D341Med (cell line): ENCODE measurements at places on chromosomes 13 and 19.
A peak's percentile ranks its signal among the peaks of the same experiment; 100 is the strongest.

- no peak for DNase-seq
Measured at GRCh38 chr13:100944791-100945345, 270.3 kb upstream of the TMTC4 start.

- no peak for DNase-seq
Measured at GRCh38 chr13:74661851-74662250, 527.6 kb upstream of the KLF12 start.

- no peak for DNase-seq
Measured at GRCh38 chr13:53447863-53448262, 419.2 kb downstream of the OLFM4 start.

- no peak for DNase-seq
Measured at GRCh38 chr19:49488046-49488862, 846 bp downstream of the RPL13A start.

- no peak for DNase-seq
Measured at GRCh38 chr13:29743201-29743786, 107.1 kb downstream of the UBL3 start.

DNA sequence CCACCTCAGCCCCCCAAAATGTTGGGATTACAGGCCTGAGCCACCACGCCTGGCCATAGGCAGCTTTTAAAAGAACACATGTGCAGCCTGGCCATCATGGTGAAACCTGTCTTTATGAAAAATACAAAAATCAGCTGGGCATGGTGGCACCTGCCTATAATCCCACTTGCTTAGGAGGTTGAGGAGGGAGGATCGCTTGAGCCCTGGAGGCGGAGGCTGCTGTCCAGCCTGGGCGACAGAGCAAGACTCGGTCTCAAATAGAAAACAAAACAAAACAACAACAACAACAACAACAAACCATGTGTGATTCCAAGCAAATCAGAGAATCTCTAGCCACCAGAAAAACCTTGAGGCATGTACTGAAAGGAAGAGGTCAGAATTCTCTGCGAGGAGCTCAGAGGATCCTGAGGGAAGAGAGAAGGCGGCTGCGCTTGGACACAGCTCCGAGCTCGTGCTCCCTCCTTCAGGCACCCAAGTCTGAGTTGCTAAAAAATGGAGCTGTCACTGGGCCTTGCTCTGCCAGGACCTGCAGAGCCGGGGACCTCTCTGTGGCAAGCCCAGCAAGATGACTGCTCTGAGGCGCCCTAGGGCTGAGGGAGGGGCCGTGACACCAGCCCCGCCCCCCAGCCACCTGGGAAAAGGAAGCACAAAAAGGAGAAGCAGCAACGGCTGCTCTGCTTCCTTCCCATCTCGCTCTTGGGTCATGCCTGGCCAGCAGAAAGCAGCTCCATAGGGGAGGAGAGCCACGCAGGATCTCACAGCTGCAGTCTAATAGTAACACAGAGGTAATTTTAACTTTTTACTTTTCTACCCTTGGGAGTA is at the start of gene ARL11:
Gene ARL11, plus strand, starts transcription at position 677 of the 822 bp plus-strand sequence. CDS start 1,941 bp downstream, outside the sequence.
- DNase-seq: no peak

DNA sequence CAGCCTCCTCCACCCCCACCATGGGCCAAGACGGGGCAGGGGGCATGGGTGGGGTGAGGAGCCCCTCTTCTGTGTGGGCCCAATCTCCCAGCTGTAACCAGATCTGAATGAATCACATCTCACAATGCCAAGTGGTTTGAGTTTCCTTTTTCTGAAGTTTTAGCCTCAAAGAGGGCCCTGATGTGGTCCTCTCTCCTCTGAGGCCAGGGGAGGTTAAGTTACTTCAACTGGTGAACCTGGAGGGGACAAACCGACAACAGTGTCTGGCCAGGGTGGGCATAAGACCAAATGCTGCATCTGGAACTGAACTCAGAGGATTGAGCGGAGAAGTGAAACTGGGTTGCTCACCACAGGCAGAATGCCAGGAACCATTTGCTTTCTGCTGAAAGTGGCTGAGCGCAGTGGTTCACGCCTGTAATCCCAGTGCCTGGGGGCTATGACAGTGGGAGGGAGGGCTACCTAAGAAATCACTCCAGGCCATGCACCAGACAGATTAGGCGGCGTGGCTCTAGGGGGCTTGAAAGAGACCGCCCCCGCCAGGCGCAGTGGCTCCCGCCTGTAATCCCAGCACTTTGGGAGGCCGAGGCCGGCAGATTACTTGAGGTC is 15.4 kb upstream of the IRGC start:
- DNase-seq: no peak

DNA sequence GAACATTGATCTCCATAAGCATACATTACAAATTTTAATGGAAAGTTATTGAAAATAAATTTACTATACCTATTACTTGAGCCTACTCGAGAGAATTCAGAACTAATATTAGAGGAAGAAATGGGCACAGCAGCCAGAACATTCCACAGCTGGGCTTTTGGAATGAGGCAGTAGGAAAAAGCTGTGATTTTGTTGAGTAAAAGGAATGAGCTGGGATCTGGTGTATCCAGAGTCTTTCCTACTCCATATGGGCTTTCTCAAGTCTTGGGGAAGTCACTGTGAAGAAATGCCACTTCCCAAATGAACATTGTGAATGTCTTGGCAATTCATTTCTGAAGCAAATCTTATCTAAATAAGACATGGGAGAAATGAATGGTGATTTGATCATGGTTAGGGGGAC is 93.1 kb downstream of the CYSLTR2 start:
- DNase-seq: no peak

- no peak for DNase-seq
Measured at GRCh38 chr19:6866741-6867151, 20.6 kb upstream of the ADGRE1 start.

DNA sequence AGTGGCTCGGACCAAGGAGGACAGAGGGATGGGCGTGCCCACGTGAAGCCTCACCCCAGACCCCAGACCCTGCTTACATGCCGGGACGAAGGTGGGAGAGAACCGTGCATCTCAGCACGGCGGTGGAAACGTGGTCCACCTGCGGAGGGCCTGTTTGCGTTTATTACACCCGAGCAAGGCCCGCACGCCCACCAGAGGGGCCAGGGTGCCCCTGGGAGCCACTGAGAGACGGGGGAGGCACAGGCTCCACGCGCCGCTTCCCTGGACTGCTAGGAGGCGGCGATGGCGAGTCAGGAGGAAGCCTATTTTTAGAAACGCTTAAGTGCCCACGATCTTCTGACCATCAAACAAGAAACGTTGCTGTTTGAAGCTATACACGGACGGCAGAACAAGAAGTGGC is 80.7 kb downstream of the ATP11A start:
- DNase-seq: no peak

DNA sequence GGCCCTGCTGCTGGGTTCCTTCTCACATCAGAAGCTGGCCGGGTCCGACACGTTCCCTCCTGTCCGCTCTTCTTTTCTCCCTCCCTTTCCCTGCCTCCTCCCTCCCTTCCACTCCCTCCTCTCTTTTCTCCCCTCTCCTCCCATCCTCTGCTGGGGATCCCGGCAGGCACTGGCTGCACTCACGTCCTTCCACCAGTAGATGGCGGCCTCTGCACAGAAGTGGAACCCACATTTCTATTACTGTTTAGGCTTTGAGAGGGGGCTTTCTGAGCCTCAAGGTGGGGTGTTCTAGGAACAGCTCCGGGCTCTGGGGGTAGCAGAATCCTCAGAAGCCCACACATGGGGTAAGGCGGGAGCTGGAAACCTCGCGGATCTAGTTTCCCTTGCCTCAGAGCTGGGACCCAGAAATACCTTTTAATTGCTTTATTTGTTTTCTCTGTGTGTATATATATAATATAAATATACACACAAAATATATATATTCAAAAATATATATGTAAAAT is 294.2 kb downstream of the ZNF536 start:
- peak; percentile 76 for DNase-seq

DNA sequence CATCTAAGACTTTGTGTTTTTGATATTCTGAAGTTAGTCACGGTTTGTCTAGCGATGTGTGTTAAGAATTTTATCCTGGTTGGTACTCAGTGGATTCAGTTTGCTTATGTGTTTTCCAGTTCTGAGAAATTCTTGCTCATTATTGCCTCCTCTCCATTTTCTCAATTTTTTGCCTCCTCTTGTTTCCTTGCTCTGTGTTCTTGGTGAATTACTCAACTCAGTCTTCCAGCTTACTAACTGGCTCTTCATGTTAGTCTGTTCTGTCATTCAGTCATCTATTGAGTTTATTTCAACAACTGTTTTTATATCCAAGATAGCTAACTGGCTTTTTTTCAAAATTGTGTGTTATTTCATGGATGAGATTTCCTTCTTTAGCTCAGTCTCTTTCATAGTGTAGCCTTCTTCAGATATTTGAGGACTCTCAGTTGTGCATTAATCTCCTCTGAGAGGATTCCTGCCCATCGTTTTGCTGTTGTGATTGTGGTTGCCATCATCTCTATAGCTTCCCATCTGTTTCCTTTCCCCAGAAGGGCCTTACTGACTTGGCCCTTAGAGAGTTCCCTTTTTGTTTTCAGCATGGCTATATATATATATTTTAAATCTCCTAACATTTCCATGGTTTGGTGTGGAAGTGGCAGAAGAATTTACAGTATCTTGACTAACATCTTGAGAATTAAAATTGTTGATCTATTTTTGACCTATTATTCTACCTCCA is 6.2 kb downstream of the SETDB2 start:
- no peak for DNase-seq

DNA sequence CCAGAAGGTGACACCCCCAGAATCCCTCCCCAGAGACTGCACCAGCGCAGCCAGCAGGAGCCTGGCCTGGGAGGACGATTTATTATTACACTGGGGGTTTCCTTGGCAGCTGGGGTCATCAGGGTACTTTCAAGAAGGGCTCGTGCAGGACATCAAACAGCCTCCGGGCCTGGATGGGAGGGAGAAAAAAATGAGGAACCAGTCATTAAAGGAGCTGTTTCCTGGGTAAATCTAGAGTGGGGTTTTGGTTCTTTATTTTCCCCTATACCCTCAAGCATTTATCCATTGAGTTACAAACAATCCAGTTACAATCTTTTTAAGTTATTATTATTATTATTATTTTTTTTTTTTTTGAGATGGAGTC is 3.1 kb downstream of the POLR1G start:
- DNase-seq: no peak

DNA sequence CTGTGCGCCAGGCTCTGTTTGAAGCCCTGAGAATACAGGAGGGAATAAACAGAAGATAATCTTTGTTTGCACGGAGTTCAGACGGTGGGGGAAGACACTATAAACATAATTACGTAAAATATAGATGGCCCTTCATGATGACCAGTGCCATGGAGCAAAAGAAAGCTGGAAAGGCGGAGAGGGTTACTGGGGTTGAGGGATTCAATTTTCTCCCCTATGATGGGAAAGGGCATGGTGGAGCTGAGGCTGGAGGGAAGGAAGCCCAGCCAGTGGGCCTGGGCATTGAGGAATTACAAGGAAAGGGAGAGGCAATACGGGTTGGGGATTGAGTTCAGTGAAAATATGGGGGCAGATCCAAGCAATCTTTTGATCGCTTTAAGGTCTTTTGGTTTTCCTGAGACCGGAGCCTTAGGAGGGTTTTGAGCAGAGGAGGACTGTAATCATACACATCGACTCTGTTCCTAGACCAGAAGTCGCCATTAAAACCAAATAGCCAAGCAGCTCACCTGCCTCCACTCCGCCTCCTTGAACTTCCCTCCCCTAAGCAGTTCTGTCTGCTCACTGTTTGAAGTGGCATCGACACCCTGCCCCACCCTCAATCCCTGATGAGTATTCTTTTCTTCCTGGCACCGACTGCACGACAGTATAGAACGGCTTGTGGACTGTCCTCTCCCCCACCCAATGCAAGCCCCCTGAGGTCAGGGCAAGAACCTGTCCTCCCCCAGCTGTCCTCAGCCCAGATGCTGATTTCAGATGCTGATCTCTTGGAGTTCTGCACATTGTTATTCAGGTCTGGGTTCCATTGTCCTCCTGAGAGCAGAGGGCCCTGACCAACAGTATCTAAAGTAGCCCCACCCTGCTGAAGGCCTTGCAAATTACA is 813 bp upstream of the ZNF296 start:
- DNase-seq: no peak

GRCh38 chr13:81987159-81987558 is 1646.2 kb upstream of the SPRY2 start:
- DNase-seq: peak; percentile 9

DNA sequence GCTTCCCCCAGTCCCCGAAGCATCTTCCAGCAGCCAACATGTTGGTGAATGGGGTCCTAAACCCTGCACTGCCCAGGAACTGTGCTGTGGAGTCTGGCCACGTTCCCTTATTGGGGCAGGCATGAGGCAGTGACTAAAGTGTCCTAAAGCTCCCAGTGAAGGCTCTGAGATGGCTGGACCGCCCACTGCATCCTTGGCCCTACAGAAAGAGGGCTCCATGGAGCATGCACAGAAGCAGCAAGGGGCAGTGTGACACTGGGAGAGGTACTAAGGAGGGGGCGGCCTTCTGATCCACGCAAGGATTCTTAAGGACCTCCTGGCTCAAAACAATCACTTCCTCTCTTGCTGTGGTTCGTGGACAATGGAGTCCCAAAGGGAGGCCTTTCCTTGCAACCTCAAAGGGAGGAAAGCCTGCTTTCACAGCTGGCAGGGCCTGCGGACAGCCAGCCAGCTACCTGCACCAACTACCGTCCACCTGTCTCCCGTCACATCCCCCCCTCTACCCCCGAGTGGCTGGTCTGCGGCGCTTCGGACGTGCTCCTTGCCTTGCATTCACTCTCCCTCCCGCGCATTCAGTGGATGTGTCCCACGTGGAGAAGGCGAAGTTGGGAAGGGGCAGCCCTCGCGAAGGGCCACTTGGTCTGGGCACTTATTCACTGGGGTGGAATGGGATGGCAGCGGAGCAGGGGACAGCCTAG is 63.9 kb upstream of the STARD13 start:
- DNase-seq: no peak

DNA sequence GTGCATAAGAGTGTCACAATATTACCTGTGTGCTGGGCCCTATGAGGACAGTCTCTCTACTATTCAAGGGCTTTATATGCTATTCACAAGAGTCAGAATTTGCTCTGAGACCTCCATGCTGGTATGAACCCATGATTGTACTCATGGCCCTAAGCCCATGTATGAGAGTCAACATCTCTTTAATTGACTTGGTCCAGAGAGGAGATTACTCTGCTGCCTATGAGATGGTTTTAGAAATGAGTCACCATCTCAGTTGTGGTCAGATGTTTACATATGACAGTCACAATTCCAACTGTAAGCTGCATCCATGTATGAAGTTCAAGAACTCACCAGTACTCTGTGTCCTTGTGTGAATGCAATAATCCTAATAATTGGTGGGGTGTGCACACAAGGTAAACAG is 19.9 kb upstream of the ZNF208 start:
- no peak for DNase-seq

- DNase-seq: peak; percentile 50
Measured at GRCh38 chr13:52744842-52745375, 5.3 kb upstream of the CNMD start.

DNA sequence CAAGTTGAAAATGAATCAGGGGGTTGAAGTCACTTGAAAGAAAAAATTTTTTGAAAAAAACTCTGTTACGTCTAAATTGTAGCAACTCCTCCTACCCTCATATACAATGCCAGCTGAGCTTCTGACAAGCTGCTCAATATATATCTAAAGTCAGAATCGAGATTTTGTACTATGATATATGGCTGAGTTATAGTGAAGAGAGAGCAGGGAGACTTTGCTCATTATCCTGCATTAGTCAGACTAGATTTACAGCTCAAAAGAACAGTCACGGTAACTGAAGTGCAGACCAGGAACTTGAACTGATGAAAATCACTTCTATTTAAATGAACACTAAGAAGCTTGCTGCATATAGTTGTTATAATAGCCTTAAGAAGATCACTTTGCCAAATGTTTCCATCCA is 153.1 kb downstream of the LACC1 start:
- DNase-seq: no peak
